ENCODE measurements at places on chromosomes 5 and 9.

GRCh38 chr5:11596657-11597071 lies 307.6 kb downstream of the CTNND2 start:
- no peak for DNase-seq

DNA sequence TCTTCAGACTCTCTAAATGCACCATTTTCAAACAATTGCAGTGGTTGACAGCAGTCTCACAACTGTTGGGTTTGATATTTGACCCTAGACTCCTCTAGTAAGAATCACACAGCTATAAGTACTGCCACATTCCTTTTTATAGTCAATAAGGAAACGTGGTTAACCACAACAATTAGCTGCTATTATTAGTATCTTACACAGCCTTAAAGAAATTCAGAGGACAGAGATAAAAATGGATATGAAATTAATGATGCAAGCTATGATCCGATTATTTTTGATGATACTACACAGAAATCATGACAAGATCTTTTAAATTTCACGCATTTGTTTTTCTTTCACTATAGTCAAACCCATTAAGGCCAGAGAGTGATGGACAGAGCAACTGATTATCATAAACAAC lies 288.6 kb upstream of the C9orf72 start:
- no peak for DNase-seq

GRCh38 chr9:121185774-121186403 lies 15.8 kb downstream of the RAB14 start:
- DNase-seq, result no peak

GRCh38 chr9:126421567-126422428 lies 95.2 kb downstream of the MVB12B start:
- DNase-seq, result no peak

GRCh38 chr5:108168915-108169314 lies 213.0 kb downstream of the FBXL17 start:
- no peak for DNase-seq

DNA sequence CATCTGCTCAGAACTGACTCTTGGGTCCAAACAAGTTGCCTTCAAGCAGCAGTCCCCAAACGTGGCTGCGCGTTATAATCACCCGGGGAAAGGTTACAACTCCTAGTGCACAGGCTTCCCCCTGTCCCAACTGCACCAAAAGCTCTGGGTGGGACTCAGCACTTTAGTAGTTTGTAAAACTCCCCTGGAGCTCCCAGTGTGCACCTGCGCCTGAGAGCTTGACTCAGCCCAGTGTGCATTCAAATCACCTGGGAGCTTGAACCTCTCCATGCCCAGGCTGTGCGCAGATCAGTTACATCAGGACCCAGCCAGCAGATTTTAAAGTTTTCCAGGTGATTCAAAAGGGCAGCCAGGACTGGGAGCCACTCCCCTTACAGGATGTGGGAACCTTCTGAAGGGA lies 151.4 kb downstream of the COL23A1 start:
- peak; percentile 35 for DNase-seq

DNA sequence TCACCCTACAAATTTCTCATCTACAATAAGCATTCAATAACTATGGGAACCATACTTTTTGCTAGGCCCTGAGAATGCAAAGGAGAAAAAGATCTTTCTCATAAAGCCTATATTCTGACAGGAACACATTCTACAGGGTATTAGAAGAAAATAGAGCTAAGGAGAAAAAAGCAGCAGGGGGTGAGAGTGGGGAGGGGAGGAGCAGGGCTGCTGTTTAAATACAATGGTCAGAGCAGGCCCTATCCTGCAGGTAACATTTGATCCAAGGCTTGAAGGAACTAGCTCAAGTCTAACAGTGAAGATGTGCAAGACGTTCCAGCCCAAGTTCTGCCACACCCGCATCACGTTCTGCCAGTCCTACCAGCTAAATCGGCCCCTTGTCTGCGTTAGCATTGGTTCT lies 89.7 kb downstream of the ELAVL2 start:
- DNase-seq, result no peak

DNA sequence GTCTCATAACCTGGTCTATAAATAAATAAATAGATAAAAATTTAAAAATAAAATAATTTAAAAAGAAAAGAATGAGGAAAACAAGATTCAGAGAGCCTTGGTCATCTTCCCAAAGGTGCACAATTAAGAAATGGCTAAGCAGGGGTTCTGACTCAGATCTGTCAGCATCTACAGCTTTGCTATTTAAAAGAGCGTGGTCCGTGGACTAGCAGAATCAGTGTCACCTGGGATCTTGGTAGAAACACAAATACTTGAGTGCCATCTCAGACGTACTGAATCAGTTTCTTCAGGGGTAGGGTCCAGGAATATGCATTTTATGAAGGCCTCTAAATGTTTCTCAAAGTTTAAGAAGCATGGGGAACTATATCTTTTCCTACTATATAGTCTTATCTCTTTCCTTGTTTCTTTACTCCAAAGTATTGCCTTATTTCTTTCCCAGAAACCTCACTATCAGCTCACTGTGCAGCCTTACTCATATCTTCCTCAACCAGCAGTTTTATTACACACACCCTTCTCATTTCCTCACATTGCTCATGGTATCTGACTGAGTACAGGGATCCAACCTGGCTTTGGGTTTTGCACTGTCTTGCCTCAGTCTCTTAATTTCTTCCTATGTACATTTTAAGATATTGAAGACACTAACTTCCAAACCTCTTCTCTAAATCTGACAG lies 58.6 kb downstream of the TMC1 start:
- no peak for DNase-seq

- peak; percentile 71 for DNase-seq
Measured at GRCh38 chr9:96447406-96447805, 2.6 kb upstream of the HABP4 start.

- DNase-seq, result no peak
Measured at GRCh38 chr5:156815988-156816599, 34.0 kb upstream of the PPP1R2B start.

DNA sequence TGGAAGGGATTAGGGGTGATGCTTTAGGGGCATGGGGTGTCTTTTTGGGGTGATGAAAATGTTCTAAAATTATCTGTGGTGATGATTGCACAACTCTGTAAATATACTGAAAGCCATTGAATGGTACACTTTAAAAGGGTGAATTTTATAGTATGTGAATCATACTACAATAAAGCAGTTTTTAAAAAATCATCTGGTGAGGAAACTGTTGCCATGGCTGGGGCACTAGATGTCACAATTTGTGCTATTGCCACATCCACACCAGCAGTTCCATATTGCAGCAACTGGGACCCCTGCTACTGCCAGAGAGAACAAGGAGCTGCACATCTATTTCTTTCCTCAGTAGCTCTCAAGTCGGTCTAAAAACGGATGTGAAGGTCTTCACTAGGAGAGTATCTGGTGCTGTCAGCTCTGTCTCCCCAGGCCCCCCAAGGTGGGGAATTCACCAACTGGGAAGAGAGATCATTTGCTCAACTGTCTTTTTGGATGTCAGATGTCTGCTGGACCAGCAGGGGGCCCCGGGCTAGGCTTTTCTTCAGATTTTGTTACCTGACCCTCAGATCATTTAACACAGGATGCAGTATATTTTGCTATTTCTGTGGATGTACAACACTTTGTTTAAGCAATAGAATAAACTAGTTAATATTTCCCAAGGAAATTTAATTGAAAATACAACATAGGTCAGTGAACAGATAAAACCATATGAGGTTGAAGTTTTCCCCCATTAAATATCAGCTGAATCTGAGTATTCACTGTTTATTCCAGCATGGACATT lies 13.2 kb downstream of the CMYA5 start:
- DNase-seq, result no peak
